ENCODE measurements at places on chromosomes 1 and 21.

GRCh38 chr1:181015251-181015615, 7.4 kb downstream of the STX6 start:
- no peak for DNase-seq

- no peak for DNase-seq
Measured at GRCh38 chr1:36849956-36850355, 184.4 kb downstream of the GRIK3 start.

DNA sequence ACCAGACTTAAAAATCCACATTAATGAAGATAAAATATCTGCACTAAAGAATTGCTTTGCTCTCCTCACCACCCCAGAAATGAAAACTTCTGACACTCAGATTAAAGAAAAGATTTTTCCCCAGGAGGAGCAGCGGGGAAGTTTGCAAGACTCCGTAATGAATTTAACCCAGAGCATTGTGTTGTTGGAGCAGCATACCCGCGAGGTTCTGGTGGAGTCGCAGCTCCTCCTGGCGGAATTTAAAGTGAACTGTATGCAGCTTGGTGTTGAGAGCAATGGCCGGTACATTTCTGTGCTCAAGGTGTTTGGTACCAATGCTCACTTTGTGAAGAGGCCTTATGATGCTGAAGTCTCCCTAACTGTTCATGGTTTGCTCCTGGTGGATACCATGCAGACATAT, 46.4 kb downstream of the VPS13D start:
- no peak for DNase-seq

GRCh38 chr1:241411776-241412338, 54.9 kb upstream of the RGS7 start:
- DNase-seq: no peak

DNA sequence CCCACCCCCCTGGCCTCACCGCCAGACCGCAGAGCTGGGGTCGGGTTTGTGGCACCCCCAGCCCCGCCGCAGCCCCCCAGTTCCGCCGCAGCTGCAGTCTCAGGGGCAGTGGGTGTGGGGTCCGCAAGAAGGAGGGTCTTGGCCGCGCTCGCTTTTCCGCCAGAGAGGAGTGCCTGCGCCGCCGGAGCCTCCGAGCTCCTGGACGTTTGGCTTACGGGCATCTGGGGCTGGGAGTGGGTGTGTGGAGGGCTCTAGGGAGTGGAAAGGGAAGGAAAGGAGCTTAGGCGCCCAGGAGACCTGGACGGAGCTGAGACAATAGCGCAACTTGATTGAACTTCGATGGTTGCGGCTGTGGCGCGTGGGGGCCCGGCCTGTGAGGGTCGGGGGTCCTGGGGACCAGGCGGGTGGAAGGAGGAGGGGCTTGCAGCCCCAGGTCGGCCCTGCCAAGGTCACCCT, 88.8 kb upstream of the IPO9 start:
- no peak for DNase-seq

DNA sequence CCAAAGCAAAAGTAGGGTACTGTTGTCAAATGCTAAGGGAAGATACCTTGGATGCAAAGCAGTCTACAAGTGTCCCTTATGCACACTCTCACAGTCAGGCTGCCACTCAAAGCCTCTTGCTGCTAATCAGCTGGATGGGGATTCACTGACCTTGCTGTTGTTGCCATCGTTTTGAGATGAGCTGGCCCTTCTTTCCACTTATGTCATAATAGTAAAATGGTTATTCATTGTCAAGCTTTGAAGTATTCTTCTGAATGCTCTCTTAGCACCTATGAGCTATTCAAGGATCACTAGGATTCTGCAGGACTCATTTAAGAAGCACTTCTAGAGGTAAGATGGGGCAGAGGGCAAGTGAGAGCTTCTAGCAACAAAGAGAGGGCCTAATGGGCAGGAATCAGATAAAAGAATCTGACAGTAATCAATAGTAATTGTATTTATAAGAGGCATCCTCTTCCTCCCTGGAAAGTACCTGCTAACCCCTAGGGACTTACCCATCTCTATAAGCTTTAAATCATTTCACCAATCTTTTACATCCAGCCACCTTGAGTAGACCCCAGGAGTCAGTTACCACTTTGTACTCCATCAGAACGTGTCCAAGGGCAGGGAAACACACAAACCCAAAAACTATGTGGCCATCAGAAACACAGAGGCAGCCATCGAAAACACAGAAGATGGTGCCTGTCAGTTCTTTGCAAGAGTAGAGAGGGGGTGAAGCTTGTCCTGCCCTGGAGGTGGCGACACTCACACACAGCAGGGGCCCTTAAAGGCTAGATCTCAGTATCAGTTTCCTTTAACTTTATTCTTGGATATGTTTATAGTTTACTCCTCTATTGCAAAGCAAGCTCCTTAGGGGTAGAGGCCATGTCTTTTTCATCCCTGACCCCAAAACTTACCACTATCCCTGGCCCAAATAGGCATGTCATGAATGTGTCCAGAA, 103.7 kb upstream of the NFIA start:
- DNase-seq: peak; percentile 58

DNA sequence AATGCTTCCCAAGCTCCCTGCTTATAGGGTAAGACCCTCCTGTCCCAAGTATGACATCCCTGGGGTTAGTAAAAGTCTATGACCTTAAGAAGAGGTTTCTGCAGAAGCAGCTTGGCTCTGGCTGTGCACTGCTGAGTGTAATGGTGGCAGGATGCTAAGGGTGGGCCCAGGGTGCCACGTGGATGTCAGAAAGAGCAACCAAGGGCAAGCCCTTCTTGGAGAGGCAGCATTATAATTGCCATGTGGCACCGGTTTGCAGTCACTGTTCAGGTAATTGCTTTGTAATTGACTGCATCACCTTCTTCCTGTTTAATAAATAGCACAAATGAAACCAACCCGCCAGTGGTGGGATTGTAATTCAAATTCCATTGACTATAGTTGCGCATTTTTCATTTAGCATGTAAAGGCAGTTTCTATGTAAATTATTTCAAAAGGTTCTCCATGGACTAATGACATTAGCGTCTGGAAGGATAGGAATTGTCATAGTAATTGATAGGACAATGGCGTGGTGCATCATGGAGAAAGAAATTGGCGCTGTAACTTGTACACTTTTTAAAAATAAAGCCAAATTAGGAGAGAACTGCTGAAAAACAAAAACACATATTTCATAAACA, 490.6 kb upstream of the VAMP3 start:
- DNase-seq: no peak

DNA sequence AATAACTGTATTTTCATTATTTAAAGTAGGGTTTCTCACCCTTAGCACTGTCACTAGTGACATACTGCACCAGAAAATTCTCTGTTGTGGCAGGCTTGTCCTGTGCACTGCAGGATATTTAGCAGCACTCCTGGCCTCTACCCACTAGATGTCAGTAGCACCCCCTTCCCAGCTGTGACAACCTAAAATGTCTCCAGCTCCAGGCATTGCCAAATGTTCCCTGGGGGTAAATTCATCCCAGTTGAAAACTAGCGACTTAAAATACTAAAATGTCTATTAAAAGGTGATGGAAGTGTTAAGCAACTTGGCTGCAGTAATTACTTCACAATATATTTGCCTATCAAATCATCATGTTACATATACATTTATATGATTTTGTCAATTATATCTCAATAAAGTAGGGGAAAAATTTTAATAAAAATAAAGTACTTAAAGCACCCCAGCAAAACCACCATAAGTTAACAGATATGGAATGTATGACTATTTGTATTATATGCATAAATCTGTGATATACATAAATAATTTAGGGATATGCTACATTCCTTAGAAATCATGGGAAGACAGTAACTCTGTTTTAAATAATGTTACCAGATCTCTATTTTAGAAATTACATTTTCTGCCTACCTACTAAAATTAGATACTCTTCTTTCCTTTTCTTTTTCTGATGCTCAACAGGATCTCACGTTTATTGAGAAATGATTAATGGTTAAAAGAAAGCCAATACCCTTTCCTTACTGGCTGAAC, 74.6 kb downstream of the ARID4B start:
- DNase-seq: peak; percentile 85

GRCh38 chr1:65359888-65360287, 50.5 kb downstream of the DNAJC6 start:
- DNase-seq: no peak

GRCh38 chr1:117076648-117077047, 16.5 kb downstream of the TTF2 start:
- DNase-seq: no peak

GRCh38 chr1:107950464-107950863, 14.5 kb downstream of the VAV3 start:
- DNase-seq: no peak
